Activated CD4-positive, alpha-beta T cell treated with anti-CD3 and anti-CD28 coated beads, Interleukin-2, amount 50 U/mL, for 48 hours (primary cell): ENCODE measurements at places on chromosomes 16 and 17.

GRCh38 chr16:3375680-3376079 is 20.0 kb downstream of the OR2C1 start:
- no peak for DNase-seq

GRCh38 chr16:1027501-1027815 is 45.1 kb upstream of the SSTR5 start:
- DNase-seq, result no peak

DNA sequence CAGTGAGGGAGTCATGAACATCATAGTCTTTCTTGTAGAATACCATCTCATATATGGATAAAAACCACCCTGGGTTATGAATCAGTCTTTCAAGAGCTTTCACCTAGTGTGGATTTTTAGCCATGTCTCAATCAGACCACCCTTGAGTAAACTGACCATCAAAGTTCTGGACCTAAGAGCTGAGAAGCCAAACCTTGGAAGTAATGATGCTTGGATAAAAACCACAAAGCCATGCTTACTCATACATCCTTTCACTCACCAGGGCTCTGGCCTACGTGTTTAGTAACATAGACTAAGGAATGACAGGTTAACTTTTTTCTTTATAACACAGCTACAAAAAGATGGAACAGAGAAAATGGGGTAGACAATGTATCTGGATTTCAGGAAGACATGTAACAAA is 167.2 kb downstream of the STX8 start:
- no peak for DNase-seq

DNA sequence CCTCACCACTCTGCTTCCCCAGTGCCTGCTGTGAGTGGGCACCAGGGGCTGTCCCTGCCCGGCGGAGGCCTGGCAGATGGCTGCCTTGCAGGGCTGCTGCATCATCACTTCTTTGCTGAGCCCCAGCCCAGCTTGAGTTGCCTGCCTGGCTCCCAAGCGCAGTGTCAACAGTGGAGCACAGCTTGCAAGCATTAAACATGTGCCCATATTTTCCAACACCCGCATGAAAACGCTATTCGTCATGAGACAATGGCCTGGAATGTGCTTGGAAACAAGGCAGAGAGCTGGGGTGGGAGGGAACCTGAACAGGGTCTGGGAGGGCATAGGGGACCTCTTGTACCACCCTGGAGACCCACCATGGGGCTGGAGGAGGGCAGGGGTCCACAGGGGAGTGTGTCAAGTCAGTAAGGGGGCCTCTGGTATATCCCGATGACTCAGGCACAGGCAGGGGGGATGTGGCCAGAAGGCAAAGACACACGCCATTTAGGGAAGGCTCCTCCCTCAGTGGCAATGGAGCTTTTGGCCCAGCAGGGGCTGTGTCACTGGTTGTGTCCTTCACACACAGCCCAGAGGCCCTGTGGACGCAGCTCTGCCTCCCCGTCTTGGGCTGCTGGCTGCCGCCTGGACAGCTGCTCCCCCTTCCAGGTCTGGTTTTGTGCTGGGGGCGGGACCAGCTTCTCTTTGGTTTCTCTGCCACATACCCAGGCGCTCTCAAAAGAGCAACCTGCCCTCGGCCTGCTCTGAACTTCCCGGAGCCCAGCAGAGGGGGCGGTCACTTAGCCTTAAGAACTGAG is 17.4 kb upstream of the MTSS2 start:
- no peak for DNase-seq

DNA sequence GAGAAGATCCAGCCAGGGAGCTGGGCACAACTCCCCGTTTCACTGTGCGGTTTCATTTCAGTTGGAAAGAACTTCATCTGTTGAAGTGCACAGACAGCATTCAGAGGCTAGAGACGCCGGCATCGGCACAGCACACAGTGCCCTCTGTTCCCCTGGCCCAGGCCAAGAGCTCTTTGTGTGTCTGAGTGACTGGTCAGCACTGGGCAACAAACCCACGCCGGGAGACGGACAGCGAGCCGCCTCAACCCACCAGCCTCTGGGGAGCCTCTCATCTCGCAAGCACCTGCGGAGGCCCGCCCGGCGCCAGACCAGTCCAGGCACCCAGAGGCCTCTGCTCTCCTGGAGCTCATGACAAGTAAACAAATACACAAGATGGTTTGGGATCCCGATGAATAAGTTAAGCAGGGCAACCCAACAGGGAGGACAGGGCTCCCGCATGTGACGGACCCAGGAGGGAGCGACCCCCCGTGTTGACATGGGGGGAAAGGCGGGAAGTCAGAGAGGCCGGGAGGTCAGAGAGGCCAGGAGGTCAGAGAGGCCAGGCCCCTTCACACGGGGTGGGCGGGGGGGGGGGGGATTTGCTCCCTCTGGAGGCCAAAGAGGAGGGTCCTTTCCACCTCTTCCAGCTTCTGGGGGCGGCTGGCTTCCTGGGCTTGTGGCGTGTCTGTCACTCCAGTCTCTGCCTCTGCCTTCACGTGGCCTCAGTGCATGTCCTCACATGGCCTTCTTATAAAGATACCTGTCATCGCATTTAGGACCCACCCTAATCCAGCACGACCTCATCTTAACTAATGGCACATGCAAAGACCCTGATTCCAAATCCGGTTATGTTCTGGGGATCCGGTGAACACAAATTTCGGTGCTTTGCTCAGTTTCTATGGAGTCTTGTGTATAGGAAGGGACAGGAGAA is 25.8 kb upstream of the KLHDC4 start:
- no peak for DNase-seq

DNA sequence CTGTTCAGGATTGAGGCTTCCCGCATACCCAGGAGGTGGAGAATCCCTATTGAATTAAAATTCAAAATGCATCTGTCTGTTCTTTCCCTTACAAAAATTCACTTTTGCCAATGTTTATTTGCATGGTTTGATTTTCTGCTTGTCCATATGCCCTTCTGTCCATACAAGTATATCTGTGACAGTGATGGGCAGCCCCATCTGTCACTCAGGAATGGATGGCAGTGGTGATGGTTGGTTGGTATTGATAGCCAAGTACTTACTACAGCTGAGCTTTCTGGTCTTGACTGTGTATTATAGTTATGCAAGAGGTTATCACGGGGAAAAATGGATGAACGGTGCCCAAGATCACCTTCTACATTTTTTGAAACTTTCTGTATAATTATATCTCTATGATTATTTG is 171.0 kb downstream of the RBFOX1 start:
- DNase-seq, result no peak

DNA sequence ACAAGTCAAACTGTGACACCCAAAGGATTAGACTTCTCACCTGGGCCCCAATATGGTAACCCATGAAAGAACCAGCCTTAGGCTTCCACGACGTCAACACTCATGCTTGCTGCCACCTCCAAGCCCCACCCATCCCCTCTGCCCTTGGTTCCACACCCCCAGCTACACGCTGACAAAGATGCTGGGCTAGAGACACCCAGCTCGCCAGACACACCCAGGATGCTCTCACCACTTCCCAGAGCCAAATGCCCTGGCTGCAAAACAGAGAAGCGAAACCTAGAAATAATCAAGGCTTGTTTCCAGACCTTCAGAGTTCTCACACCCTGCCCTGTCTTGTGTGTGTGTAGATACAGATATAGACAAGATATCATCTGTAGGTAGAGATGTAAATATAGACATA is 26.0 kb upstream of the ADCY9 start:
- DNase-seq, result peak; percentile 16

- peak; percentile 87 for DNase-seq
These were observed 22.7 kb downstream of the TMEM235 start for GRCh38 chr17:78253946-78254672.

DNA sequence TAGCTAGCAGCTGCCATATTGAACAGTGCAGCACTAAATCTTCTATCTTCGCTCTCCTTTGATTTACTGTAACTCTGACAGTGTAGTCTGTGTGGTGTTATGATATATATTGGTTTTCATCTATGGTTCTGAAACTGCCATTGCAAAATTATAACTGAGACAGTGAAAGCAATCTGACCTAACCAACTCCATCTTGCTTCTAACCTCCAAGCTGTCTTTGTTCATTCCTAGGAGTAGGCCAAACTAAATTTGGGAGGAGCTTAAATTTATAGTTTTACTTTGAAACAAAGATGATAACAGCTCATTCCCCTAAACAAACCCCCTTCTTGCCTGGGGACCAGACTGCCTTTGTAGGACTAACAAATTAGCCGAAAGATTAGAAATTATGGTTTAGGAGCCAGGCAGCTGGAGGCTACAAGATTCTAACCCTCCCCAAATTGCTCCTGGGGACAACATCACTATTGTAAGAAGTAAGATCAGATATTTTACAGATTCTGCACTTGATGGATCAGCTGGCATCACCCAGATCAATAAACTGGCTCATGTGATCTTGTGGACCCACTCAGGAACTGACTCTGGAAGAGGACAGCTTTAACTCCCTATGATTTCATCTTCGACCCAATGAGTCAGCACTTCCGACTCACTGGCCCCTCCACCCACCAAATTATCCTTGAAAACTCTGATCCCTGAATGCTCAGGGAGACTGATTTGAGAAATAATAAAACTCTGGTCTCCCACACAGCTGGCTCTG is 47.0 kb upstream of the FBXO47 start:
- no peak for DNase-seq
